ENCODE measurements at places on chromosomes 6 and 20. TPM values are rescaled to one million over a fixed set of nuclear protein-coding genes. Genes with fewer than 3 reads are reported as not detected.

DNA sequence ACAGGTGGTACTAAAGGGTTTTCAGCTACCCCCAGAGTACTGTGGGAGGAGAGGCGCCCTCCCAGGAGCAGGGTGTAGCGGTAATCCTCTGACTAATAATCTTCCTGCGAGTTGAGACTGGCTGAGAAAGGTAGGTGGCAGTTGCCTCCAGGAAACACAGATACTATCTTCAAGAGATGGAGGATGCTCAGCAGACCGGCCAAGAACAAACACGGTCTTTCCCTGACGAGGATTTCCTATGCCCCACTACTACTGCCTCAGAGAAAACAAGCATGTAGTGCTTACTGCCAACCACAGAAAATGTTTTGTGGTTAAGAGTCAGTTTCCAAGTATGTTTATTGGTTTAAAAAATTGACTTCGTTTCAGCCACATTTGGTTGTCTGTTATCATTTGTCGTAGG lies 26.8 kb downstream of the C6orf89 start:
- no peak for DNase-seq

Gene BPIFB2
- total RNA-seq = not detected

Gene SEL1L2
- not detected for total RNA-seq

Gene SLC52A3
- total RNA-seq = 3.3 TPM

- no peak for DNase-seq
These were observed 192.3 kb downstream of the UTRN start for GRCh38 chr6:144477396-144477795.

Gene SRMS
- 0.70 TPM for total RNA-seq

Data from H9 (cell line).